ENCODE measurements at places on chromosomes 7 and 10. TPM values are rescaled to one million over a fixed set of nuclear protein-coding genes. Genes with fewer than 3 reads are reported as not detected.

Gene HOGA1
- total RNA-seq = 47.1 TPM

Gene NRCAM
- total RNA-seq = 0.14 TPM

Gene HECTD2
- total RNA-seq = 6.0 TPM

Gene SFTPA1
- not detected for total RNA-seq

Gene TUBB8
- not detected for total RNA-seq

Gene RAB19
- not detected for total RNA-seq

Gene RPEL1
- total RNA-seq = not detected

Gene SLC26A5
- not detected for total RNA-seq

Gene LIPK
- not detected for total RNA-seq

Gene KCNIP2
- total RNA-seq = 29.2 TPM

Gene ZEB1
- total RNA-seq = 85.4 TPM
